Activated CD4-positive, alpha-beta T cell treated with anti-CD3 and anti-CD28 coated beads, Interleukin-10, Interleukin-2, amounts not matched to agents 100 ng/mL and 50 ng/mL, durations not matched to agents 16 hours and 8 hours (primary cell): ENCODE measurements at places on chromosomes 12 and 14.

- DNase-seq = no peak
Observed at GRCh38 chr12:12521888-12522287, 40.8 kb downstream of the DUSP16 start.

- no peak for DNase-seq
Observed at GRCh38 chr12:105935106-105935505, 203.6 kb downstream of the NUAK1 start.

GRCh38 chr14:97337670-97338069, 540.5 kb downstream of the VRK1 start:
- DNase-seq = no peak

DNA sequence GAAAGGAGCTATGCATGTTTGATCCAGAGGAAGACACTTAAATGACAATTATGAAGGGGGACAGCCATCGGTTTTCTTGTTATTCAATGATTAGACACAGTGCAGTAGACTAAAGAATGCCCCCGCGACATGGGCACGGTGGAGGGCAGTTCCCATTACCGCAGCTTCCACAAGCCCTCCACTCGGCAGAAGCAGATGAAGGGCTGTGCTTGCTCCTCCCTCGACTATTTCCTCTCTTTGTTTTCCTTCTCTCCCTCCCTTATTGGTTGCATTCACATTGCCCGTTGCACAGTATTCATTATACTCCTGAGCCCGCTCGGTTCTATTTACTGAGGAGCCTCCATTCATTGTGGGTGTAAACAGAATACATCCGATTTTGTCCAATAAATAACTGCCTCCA, 138.8 kb upstream of the RASSF8 start:
- no peak for DNase-seq

- DNase-seq = no peak
Observed at GRCh38 chr12:42473561-42473960, 116.0 kb downstream of the PRICKLE1 start.

GRCh38 chr12:42076976-42077375, 67.7 kb downstream of the GXYLT1 start:
- no peak for DNase-seq

DNA sequence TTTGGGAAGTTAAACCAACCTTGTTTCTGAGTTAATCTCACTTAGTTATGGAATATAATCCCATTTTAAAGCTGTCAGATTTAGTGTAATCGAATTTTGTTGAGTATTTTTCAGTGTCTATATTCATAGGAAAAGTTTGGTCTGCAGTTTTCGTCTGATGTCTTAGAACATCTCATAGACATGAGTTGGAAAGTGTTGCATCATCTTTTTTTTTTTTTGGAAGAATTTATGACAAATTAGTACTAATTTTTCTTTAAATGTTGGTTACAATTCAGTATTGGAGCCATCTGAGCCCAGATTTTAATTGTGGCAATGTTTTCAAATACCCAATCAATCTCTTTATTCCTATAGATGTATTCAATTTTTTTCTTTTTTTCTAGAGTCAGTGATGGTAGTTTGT, 27.9 kb downstream of the C12orf50 start:
- DNase-seq = no peak

DNA sequence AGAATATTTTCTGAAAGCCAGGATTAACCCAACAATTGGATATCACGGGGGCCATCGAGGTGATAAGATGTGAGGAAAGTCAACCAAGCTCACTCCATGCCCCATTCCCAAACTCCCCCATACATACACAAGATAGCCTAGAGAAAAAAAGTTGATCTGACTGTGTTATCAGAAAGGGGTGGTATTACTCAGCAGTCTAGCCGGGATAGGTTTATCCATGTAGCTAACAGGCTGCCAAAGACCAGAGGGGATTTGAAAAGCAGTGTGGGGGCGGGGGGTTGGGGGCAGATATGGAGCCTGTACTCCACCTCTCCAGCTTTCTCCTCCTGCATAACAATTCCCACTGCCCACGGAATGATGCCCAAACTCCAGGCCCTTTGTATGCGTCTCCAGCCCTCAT, 13.2 kb upstream of the MAP1LC3B2 start:
- DNase-seq = no peak

- DNase-seq = no peak
Observed at GRCh38 chr12:3928538-3929184, 55.5 kb upstream of the PARP11 start.

DNA sequence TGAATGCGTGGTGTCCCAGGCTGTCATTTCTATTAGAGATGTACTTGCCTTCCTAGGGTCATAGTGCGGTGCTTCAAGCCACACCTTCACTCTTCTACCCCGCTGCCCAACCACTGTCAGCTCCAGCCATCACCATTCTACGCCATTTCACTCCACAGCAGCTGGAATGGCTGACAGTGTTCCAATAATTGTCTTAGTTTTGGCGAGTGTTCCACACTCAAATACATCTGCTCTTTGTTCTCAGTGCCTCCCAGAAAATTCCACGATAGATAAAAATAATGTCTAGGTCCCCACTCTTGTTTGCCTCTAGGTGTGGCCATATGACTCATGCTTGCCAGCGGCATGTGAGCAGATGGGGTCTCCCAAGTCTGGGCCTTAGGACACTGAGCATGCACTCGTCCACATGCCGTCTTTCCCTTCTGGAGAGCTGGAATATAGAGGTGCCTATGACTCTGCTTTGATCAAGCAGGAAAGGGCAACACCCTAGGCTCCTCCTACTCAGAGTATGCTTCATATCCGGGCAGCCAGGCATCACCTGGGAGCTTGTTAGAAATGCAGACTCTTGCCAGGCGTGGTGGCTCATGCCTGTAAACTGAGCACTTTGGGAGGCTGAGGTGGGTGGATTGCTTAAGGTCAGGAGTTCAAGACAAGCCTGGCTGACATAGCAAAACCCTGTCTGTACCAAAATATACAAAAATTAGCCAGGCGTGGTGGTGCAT, 163.0 kb downstream of the BRMS1L start:
- no peak for DNase-seq

- DNase-seq = no peak
Observed at GRCh38 chr12:15256761-15257160, 35.5 kb upstream of the RERG start.

- DNase-seq = no peak
Observed at GRCh38 chr12:93684716-93685115, 7.5 kb downstream of the CRADD start.

DNA sequence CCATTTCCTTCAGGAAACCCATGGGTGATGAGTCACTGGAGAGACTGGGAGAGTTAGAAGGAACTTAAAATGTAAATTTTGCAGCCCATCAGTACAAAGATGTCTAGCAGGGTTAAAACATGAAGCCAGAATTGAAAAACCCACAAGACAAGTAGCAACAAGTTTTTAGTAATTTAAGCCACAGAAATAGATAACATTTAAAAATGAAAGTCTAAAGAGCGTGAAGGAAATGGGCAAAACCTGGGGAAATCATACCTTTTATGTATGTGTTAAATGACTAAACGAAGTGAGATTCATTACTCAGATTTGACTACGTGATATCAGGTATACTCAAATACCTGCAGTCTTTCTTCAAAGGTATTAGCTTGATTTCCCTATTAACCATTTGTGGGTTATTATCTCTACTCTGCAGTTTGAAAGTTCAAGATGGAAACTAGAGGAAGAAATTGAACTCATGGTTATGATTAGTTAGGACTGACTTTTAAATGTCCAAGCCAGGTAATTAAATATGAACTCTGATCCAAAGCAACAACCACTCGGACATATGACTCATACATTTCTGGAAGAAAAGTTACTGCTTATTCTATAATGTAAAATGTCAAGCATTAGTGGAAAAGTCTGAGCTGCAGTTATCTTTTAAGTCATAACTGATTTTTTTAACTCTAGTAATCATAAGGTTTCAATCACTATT, 84.1 kb downstream of the ITPR2 start:
- DNase-seq = peak; percentile 49

DNA sequence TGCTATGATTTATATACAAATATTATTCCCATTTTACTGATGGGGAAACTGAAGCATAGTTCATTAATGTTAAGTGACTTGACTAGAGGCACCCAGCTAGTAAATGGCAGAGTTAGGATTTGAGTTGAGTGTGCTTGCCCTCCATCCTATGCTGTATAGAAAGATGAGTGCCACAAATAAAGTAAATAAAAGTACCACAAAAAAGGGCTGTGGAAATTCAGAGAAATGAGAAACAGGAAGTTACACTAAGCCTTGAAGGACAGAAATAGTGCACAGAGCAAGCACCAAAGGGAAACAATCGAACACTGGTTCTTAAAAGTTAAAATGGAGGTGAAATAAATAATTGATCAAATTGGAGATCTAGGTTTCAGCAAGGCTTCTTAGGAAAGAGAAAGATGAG, 9.2 kb upstream of the ABCD2 start:
- peak; percentile 67 for DNase-seq

GRCh38 chr14:63248211-63248610, 44.0 kb downstream of the RHOJ start:
- no peak for DNase-seq

GRCh38 chr14:33936391-33936790, 14.5 kb downstream of the EGLN3 start:
- no peak for DNase-seq

GRCh38 chr14:71449316-71450055, 482.7 kb upstream of the RGS6 start:
- no peak for DNase-seq

DNA sequence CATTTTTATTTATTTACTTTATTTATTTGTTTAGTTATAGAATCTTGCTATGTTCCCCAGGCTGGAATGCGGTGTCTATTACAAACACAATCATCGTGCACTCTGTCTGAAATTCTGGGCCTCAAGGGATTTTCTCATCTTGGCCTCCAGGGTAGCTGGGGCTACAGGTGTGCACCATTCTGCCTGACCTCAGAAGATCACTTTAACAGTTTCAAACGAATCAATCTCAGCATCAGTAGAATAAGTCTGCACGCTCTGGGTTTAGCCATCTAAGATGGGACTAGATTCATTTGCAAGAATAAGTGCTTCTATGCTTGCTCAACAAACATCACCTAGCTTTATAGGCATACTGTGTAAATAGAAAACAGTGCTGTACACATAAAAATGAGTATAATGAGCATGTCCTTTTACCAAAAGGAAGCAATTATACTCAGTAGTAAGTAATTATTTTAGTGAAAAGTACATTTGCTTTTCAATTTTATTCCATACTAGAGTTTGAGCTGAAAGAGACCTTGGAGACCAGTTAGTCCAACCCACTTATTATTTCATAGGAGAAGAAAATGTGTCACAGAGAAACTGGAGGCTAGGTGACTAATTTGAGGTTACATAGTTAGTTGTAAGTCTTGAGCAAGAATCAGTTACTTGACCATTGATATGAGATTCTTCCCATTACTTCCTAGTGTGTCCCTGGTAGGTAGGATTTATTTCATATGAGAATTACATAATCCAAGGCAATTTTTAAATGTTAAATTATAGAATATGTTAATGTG, 456.5 kb upstream of the LMO3 start:
- no peak for DNase-seq

- no peak for DNase-seq
Observed at GRCh38 chr12:80815351-80815750, 98.6 kb downstream of the MYF5 start.

- no peak for DNase-seq
Observed at GRCh38 chr12:77087427-77087826, 22.1 kb upstream of the E2F7 start.

- DNase-seq = no peak
Observed at GRCh38 chr12:120818416-120818815, 85.7 kb downstream of the SPPL3 start.

- peak; percentile 82 for DNase-seq
Observed at GRCh38 chr12:1422604-1423315, 171.6 kb downstream of the FBXL14 start.

GRCh38 chr14:63477556-63477955, 65.6 kb downstream of the PPP2R5E start:
- no peak for DNase-seq

GRCh38 chr14:105417690-105418121, 1.9 kb upstream of the MTA1 start:
- DNase-seq = no peak

- no peak for DNase-seq
Observed at GRCh38 chr12:55631733-55632132, 5.0 kb upstream of the OR10P1 start.

- no peak for DNase-seq
Observed at GRCh38 chr12:10366875-10367274, 23.0 kb downstream of the KLRK1 start.

DNA sequence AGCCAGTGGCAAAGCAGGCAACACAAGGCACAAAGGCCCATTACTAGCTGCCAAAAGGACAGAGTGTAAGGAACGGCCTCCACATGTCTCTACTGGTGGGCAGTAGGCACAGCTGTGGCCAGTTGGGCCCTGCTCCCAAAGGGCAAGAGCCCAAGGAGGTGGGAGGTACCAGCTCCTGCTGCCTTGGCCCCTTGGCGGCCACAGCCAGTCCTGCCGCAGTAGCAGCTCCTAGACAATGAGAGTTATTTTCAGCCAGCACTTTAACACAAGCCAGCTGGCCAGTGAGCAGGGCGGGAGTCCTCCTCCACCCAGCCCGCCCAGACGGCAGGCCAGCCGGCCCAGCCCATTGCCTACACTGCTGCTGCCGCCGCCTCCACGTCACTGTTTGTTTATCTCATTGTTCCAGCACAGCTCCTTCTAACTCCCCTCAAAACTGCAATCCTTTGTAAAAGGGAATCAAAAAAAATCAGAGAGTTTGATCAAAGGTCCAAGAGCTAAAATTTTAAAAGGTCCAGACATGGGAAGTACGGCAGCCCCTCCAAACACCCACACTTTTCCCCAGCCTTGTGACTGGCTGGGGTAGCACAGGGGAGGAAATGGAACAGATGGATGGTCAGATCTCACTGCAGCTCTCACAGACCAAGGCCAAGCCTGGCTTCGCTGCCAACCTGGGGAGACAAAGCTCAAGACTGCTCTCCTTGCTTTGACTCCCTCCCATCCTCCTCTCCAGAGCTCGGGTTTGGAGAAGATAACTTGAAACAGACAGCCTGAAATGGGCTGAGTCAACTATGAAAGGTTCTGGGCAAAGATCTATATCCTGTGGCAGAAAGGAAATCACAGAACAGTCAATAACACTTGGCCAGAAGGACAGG, 33.5 kb downstream of the FMNL3 start:
- DNase-seq = peak; percentile 39

DNA sequence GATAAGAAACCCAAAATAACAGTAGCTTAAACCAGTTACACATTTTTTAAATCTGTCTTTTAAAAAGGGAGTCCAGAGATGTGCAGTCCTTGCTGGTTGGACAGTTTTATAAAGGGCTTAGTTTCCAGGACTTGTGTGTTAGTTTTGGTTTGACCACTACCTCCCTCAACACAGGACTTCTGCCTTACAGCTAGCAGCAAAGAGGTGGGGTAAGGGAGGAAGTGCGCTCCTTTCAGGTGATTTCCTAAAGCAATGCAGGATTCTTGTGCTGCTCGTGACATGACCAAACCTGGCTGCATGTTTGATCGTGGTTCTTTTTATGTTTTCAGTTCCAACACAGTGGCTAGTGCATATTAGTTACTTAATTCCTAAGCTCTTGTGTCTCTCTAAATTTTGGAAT, 266.2 kb downstream of the TMTC2 start:
- DNase-seq = no peak

- DNase-seq = no peak
Observed at GRCh38 chr14:65344011-65344410, 68.5 kb upstream of the FUT8 start.

DNA sequence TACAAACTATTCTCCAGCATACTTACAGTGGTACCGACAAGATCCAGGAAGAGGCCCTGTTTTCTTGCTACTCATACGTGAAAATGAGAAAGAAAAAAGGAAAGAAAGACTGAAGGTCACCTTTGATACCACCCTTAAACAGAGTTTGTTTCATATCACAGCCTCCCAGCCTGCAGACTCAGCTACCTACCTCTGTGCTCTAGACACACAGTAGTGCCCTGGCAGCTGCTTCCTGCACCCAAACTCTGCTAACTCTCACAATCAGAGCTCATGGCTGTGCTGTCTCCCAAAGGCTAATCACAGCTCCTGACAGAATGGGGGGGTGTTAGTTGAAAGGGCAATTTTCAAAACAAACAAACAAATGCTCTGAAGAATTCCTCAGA, 95.2 kb upstream of the OR4E1 start:
- DNase-seq = no peak
